ENCODE measurements at places on chromosomes 5 and 9. TPM values are rescaled to one million over a fixed set of nuclear protein-coding genes. Genes with fewer than 3 reads are reported as not detected.

DNA sequence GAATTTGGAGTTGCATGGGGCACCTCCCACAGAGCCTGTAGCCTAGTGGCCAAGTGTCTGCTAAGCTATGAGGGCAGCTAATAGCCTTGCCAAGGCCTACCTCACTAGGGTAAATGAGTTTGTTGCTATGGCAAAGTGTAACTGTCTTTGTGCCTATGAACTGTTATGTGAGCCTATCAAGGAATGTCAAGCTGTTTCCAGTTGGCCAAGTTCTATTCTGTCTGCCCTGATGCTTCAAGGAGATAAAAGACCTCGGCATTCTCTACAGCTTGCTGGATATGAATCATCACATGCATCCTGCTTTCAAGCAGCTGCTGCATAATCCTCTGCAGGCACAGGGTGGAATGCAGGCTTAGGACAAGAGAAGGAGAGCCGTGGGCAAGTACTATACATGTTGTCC, 69.8 kb upstream of the CCDC112 start:
- no peak overlapping the region for H3K4me3 ChIP-seq
- no peak overlapping the region for H3K27ac ChIP-seq
- no peaks in the 10 kb centered on the region for H3K4me1 ChIP-seq
- no peak for DNase-seq

GRCh38 chr5:159218595-159219023, 9.3 kb upstream of the RNF145 start:
- no peaks in the 10 kb centered on the region for H3K27me3 ChIP-seq
- no peak overlapping the region for H3K4me3 ChIP-seq
- peak; percentile 47 for DNase-seq
- no peaks in the 10 kb centered on the region for H3K36me3 ChIP-seq
- no peak overlapping the region for H3K27ac ChIP-seq

DNA sequence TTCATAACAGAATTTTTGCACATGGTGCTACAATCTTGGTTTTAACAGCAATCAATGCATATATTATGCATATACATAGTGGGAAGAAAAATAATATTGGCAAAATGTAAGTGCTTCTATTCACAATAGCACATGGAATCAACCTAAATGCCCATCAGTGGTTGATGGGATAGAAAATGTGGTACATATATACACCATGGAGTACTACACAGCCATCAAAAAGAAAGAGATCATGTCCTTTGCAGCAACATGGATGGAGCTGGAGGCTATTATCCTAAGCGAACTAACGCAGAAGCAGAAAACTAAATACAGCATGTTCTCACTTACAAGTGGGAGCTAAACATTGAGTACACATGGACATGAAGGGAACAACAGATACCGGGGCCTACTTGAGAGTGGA, 37.2 kb upstream of the TLX3 start:
- no peaks in the 10 kb centered on the region for H3K4me1 ChIP-seq
- no peaks in the 10 kb centered on the region for H3K36me3 ChIP-seq
- no peak overlapping the region for H3K27ac ChIP-seq

- H3K4me1 ChIP-seq, result no peaks in the 10 kb centered on the region
- DNase-seq, result no peak
- no peak overlapping the region for H3K27ac ChIP-seq
- H3K27me3 ChIP-seq, result no peaks in the 10 kb centered on the region
Measured at GRCh38 chr5:10213316-10213715, 36.4 kb downstream of the ATPSCKMT start.

- H3K36me3 ChIP-seq, result no peaks in the 10 kb centered on the region
- no peak overlapping the region for H3K27ac ChIP-seq
- peaks cover 5% of the 10 kb centered on the region for H3K27me3 ChIP-seq
- peak; percentile 50 for DNase-seq
Measured at GRCh38 chr9:114434878-114435311, 47.1 kb upstream of the AKNA start.

- no peak for DNase-seq
- H3K4me3 ChIP-seq, result no peak overlapping the region
- no peaks in the 10 kb centered on the region for H3K4me1 ChIP-seq
- H3K27ac ChIP-seq, result no peak overlapping the region
- H3K27me3 ChIP-seq, result peaks cover 26% of the 10 kb centered on the region
- H3K36me3 ChIP-seq, result no peaks in the 10 kb centered on the region
Measured at GRCh38 chr5:57004800-57005199, 52.9 kb upstream of the MIER3 start.

GRCh38 chr5:58043032-58043945, 416.6 kb downstream of the PLK2 start:
- H3K36me3 ChIP-seq, result no peaks in the 10 kb centered on the region
- no peak overlapping the region for H3K4me3 ChIP-seq
- DNase-seq, result peak; percentile 16
- no peaks in the 10 kb centered on the region for H3K27me3 ChIP-seq
- no peak overlapping the region for H3K27ac ChIP-seq
- no peaks in the 10 kb centered on the region for H3K4me1 ChIP-seq

DNA sequence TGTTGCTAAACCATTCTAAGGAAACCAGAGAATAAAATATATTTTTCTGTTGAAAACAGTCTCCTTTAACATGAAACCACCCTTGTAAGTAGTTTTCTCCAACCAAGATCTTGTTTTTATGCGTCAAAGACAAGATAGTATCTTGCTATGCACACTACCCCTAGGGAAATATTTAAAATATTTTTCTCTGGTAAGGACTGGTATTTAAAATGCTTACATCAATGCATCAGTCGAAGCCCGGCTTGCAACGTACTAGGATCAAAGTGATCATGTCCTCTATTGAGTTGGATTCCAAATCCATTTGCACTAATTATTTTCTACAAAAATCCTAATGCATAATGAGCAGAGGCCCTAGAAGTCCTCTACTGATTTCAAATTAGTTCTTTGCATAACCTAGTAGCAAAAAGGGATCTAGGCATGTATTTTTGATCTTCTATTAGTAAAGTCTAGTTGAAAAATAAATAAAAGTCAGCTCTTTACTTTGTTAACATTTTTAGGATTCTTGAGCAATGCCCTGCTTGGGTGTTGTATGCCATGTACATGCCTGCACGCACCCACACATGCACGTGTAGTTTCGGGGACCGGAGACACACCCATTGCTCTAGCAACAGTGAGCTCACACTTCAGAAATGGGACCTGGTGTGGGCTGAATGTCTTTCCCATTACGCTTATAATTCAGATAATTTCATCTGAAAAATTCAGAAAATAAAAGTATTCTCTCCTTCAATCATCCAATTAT, 165.0 kb upstream of the GPR151 start:
- H3K4me1 ChIP-seq, result no peaks in the 10 kb centered on the region
- H3K4me3 ChIP-seq, result no peak overlapping the region
- no peaks in the 10 kb centered on the region for H3K27me3 ChIP-seq
- H3K27ac ChIP-seq, result no peak overlapping the region

DNA sequence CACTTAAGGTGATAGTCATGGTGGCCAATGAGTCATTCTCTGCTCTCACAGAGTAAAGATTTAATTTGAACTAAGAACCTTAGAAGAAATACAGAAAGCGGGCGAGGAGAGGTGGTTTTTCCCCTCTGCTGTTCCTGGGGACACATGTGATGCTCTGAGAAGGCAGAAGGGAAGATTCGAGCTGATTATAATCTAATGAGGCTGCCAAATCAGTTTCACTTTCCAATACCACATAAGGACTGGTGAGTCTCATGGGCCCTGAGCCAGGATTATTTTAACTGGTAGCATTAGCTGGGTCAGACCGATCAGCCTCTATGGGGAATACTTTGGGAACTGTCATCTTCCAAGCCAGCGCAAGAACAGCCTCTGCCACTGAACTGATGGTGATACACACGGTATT, 116.5 kb downstream of the SLC1A3 start:
- no peak overlapping the region for H3K27ac ChIP-seq
- H3K36me3 ChIP-seq, result no peaks in the 10 kb centered on the region
- H3K4me3 ChIP-seq, result no peak overlapping the region
- DNase-seq, result no peak

DNA sequence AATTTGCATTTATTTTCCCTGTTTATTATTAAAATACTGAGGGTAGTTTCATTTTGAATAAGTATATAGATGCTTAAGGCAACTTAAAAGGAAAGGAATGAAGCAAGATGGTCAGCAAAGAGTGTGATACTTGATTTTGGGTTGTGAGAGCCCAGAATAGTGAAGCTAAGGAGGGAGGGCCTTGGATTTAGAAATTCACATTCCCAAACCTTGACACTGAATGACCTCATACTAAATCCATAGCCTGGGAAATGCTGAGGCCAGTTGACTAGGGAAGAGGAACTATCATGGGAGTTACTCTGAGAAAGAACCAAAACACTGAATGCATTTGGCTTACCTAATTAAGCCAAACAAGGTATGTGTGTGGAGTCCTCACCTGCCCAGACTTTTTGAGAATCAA, 292.5 kb downstream of the SPATA31D1 start:
- H3K36me3 ChIP-seq, result no peaks in the 10 kb centered on the region
- H3K4me3 ChIP-seq, result no peak overlapping the region
- H3K4me1 ChIP-seq, result no peaks in the 10 kb centered on the region
- H3K27ac ChIP-seq, result no peak overlapping the region
- DNase-seq, result no peak

- DNase-seq, result no peak
- H3K4me1 ChIP-seq, result peaks cover 34% of the 10 kb centered on the region
- no peaks in the 10 kb centered on the region for H3K27me3 ChIP-seq
- peak overlapping the region; percentile 96 for H3K27ac ChIP-seq
- H3K4me3 ChIP-seq, result peak overlapping the region; percentile 60
Measured at GRCh38 chr9:73446306-73446705, 294.6 kb downstream of the ANXA1 start.

- no peaks in the 10 kb centered on the region for H3K27me3 ChIP-seq
- DNase-seq, result no peak
- no peak overlapping the region for H3K4me3 ChIP-seq
- H3K4me1 ChIP-seq, result peaks cover 4% of the 10 kb centered on the region
Measured at GRCh38 chr9:78262655-78263054, 26.8 kb downstream of the CEP78 start.

GRCh38 chr5:179369530-179369884, 24.2 kb upstream of the ADAMTS2 start:
- H3K4me3 ChIP-seq, result no peak overlapping the region
- DNase-seq, result no peak
- no peaks in the 10 kb centered on the region for H3K36me3 ChIP-seq
- H3K27ac ChIP-seq, result no peak overlapping the region
- no peaks in the 10 kb centered on the region for H3K27me3 ChIP-seq

GRCh38 chr5:156474251-156474650, 147.3 kb downstream of the SGCD start:
- H3K4me1 ChIP-seq, result no peaks in the 10 kb centered on the region
- DNase-seq, result peak; percentile 52
- no peaks in the 10 kb centered on the region for H3K36me3 ChIP-seq

DNA sequence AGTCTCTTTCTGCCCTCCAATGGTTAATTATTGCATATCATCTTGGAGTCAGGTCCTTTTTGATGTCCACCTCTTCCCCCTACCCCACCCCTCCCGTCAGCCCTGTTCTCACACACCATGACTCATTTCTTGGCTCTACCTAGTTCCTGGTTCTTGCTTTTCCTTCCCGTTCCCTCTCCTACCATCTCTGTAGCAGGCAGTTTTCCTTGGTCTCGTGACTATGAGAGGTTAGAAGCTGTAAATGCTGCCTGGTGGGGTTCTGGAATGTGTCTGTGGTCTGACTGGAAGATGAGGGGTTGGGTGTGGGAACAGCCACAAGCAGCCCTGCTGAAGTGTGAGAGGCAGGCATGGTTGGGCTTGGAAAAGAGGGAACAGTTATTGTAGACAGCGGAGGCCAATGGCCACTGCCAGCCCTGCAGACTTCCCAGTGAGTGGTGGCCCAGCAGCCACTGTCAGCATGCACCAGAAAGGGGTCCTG, 18.2 kb downstream of the SLC22A5 start:
- H3K4me3 ChIP-seq, result no peak overlapping the region
- peaks cover 29% of the 10 kb centered on the region for H3K4me1 ChIP-seq
- peak; percentile 79 for DNase-seq
- H3K36me3 ChIP-seq, result no peaks in the 10 kb centered on the region
- peak overlapping the region; percentile 80 for H3K27ac ChIP-seq
- no peaks in the 10 kb centered on the region for H3K27me3 ChIP-seq

DNA sequence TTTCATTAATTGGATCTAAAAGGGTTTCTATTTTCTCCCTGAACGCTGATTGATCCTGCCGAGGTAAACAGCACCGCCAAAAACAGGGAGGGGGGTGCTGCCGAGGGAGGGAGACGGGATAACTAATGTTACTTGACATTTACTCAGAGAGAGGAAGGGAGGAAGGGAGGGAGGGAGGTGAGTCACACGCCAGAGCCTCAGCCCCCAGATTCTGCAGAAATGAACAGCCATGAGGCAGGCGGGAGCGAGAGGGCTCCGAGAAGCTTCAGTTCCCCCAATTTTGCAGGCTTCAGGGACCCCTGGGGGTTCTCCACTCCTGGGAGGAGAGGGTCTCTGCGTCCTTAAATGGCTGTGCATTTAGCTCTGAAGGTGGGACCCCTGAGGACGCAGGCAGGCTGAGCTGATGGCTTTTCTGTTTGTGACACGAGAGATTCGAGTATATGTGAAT, 59.1 kb upstream of the IER5L start:
- H3K4me3 ChIP-seq, result no peak overlapping the region
- H3K36me3 ChIP-seq, result no peaks in the 10 kb centered on the region
- H3K27ac ChIP-seq, result no peak overlapping the region
- DNase-seq, result no peak
- peaks cover 5% of the 10 kb centered on the region for H3K4me1 ChIP-seq
- H3K27me3 ChIP-seq, result no peaks in the 10 kb centered on the region

GRCh38 chr5:160310552-160311295, 1.6 kb downstream of the CCNJL start:
- no peaks in the 10 kb centered on the region for H3K27me3 ChIP-seq
- no peaks in the 10 kb centered on the region for H3K36me3 ChIP-seq
- peak overlapping the region; percentile 77 for H3K4me3 ChIP-seq
- no peak overlapping the region for H3K27ac ChIP-seq

DNA sequence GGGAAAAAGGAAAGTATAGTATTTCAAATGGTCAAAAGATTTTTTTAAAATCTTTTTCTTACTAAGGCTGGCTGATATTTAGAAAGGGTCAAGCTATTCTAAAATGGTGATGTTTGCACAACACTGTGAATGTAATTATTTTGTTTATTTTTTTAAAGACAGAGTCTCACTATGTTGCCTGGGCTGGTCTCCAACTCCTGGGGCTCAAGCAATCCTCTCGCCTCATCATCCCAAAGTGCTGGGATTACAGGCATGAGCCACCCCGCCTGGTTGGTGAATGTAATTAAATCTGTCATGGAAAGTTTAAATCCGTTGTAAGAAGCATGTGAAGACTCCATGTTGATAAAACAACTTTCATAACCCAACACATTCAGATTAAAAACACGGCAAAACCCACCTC, 2.6 kb downstream of the UBTD2 start:
- no peaks in the 10 kb centered on the region for H3K36me3 ChIP-seq
- peaks cover 11% of the 10 kb centered on the region for H3K4me1 ChIP-seq
- no peak overlapping the region for H3K27ac ChIP-seq
- H3K4me3 ChIP-seq, result peak overlapping the region; percentile 89

GRCh38 chr9:114072184-114073140, 5.6 kb downstream of the AMBP start:
- H3K4me1 ChIP-seq, result no peaks in the 10 kb centered on the region
- H3K27ac ChIP-seq, result no peak overlapping the region
- H3K4me3 ChIP-seq, result no peak overlapping the region
- no peaks in the 10 kb centered on the region for H3K36me3 ChIP-seq

- H3K36me3 ChIP-seq, result no peaks in the 10 kb centered on the region
- no peak overlapping the region for H3K4me3 ChIP-seq
- DNase-seq, result no peak
- H3K27ac ChIP-seq, result no peak overlapping the region
Measured at GRCh38 chr5:32866138-32866537, 155.0 kb downstream of the NPR3 start.

Gene FOXB2
- not detected for total RNA-seq

Gene PARP8
- total RNA-seq, result 18.2 TPM

Gene NR6A1
- total RNA-seq, result 19.8 TPM

Gene ESM1
- total RNA-seq, result 1.7 TPM

Gene CYFIP2
- total RNA-seq, result 228 TPM

Gene TOR1B
- total RNA-seq, result 18.0 TPM

Gene LSM11
- 3.0 TPM for total RNA-seq

Gene ANKRD18B
- total RNA-seq, result 0.80 TPM

Gene MTREX
- total RNA-seq, result 43.9 TPM

Gene FCN1
- not detected for total RNA-seq

Gene LRRC26
- not detected for total RNA-seq

Gene OR2Y1
- not detected for total RNA-seq

Measured in cardiac muscle cell (in vitro differentiated cells and primary cell).